ENCODE measurements at places on chromosomes 16 and 17. TPM values are rescaled to one million over a fixed set of nuclear protein-coding genes. Genes with fewer than 3 reads are reported as not detected.

DNA sequence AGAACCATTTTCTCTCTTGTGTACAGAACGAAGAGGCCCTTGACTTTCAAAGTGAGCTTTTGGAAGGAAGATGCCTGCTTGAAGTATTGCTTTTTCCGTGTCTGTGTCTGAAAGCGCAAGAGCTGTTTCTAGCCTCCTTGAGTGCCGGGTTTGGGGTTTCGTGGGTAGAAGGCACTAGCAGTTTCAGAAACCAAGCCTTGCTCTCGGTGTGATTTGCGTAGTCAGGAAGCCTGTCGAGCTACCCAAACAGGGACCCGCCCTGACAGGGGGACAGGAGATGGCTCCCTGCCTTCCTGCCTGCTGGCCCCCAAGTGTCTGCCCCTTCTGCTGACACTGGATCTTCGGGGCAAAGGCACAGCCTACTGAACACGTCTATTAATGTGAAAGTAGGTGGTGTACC, 322.0 kb downstream of the MAF start:
- no peaks in the 10 kb centered on the region for H3K36me3 ChIP-seq
- no peak overlapping the region for H3K4me3 ChIP-seq
- no peaks in the 10 kb centered on the region for H3K4me1 ChIP-seq
- H3K27me3 ChIP-seq = peaks cover 21% of the 10 kb centered on the region

- peak within 1 kb of the TSS; percentile 43 for H3K4me3 ChIP-seq
- H3K27me3 ChIP-seq = no peaks in the 10 kb centered on the region
- H3K27ac ChIP-seq = peak within 1 kb of the TSS; percentile 72
- H3K4me1 ChIP-seq = peaks cover 4% of the 10 kb centered on the region
- no peak for DNase-seq
- no peaks in the 10 kb centered on the region for H3K36me3 ChIP-seq
These were observed at the start of gene MILR1 for GRCh38 chr17:64448665-64449512. TSS of gene MILR1 (plus strand) at chr17:64449115. CDS start at chr17:64449169, 54 bp downstream.

- no peak overlapping the region for H3K27ac ChIP-seq
- H3K4me1 ChIP-seq = peaks cover 22% of the 10 kb centered on the region
- no peaks in the 10 kb centered on the region for H3K27me3 ChIP-seq
- DNase-seq = no peak
- H3K36me3 ChIP-seq = peaks cover 75% of the 10 kb centered on the region
These were observed 4.0 kb downstream of the MYBBP1A start for GRCh38 chr17:4551141-4551540.

- H3K36me3 ChIP-seq = no peaks in the 10 kb centered on the region
- no peaks in the 10 kb centered on the region for H3K4me1 ChIP-seq
- no peak within 1 kb of the TSS for H3K27ac ChIP-seq
- no peak for DNase-seq
These were observed at the start of gene KRTAP3-3 for GRCh38 chr17:40993839-40994238. TSS of gene KRTAP3-3 (minus strand) at chr17:40994164. CDS start at chr17:40994097, 67 bp downstream.

- peaks cover 95% of the 10 kb centered on the region for H3K36me3 ChIP-seq
- H3K27me3 ChIP-seq = no peaks in the 10 kb centered on the region
- no peak overlapping the region for H3K4me3 ChIP-seq
- peaks cover 14% of the 10 kb centered on the region for H3K4me1 ChIP-seq
- DNase-seq = no peak
These were observed 25.2 kb upstream of the SLC5A11 start for GRCh38 chr16:24820522-24820921.

- H3K4me1 ChIP-seq = peaks cover 45% of the 10 kb centered on the region
- DNase-seq = no peak
- H3K36me3 ChIP-seq = peaks cover 1% of the 10 kb centered on the region
- H3K27ac ChIP-seq = peak overlapping the region; percentile 89
- peak overlapping the region; percentile 76 for H3K4me3 ChIP-seq
These were observed 27.2 kb upstream of the METRNL start for GRCh38 chr17:83052241-83052564.

GRCh38 chr16:24745791-24746190, 16.3 kb downstream of the TNRC6A start:
- H3K4me3 ChIP-seq = no peak overlapping the region
- H3K36me3 ChIP-seq = peaks cover 6% of the 10 kb centered on the region
- peak overlapping the region; percentile 7 for H3K27ac ChIP-seq
- no peak for DNase-seq

GRCh38 chr17:76841776-76842405, 26.3 kb upstream of the MGAT5B start:
- DNase-seq = no peak
- H3K4me1 ChIP-seq = peaks cover 19% of the 10 kb centered on the region
- peaks cover 91% of the 10 kb centered on the region for H3K27me3 ChIP-seq
- H3K27ac ChIP-seq = no peak overlapping the region
- no peak overlapping the region for H3K4me3 ChIP-seq

DNA sequence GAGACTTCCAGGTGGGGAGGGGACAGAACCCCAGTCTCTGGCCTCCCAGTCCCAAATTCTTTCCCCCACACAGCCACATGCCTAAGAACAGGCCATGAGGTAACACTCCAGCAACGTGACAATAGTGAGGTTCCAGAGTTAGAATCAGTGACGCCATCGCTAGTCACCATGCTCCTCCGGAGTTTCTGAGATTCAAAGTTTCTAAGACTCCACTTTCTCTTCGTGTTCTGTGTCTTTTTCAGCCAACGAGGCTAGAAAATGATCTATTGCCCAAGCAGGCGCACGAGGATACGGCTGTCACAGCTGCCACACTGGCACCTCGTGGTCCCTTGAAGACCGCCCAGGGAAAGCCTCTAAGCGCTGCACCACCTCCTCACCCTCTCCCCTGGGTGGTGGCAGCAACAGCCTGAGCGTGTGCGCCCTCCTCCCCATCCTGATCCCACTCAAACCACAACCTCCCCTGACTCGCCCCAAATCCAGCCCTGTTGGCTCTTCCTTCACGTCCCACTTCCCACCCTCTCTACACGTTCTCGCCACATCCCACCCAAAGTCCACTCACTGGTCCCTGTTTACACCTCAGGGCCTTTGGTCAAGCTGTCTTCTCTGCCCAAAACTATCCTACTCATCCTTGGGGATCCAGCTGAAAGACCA, 1.0 kb downstream of the MCRIP1 start:
- H3K4me1 ChIP-seq = peaks cover 53% of the 10 kb centered on the region
- no peaks in the 10 kb centered on the region for H3K27me3 ChIP-seq
- DNase-seq = no peak
- H3K4me3 ChIP-seq = peak overlapping the region; percentile 96
- no peaks in the 10 kb centered on the region for H3K36me3 ChIP-seq

CCP110 gene
- total RNA-seq = 8.4 TPM

TP53I13 gene
- 37.2 TPM for total RNA-seq

SHISA6 gene
- 0.66 TPM for total RNA-seq

KRTAP2-3 gene
- not detected for total RNA-seq
